ELR (cell line): ENCODE measurements at places on chromosomes 2 and 18.

- DNase-seq = no peak
These were observed 11.7 kb downstream of the LAMA1 start for GRCh38 chr18:7105943-7106342.

DNA sequence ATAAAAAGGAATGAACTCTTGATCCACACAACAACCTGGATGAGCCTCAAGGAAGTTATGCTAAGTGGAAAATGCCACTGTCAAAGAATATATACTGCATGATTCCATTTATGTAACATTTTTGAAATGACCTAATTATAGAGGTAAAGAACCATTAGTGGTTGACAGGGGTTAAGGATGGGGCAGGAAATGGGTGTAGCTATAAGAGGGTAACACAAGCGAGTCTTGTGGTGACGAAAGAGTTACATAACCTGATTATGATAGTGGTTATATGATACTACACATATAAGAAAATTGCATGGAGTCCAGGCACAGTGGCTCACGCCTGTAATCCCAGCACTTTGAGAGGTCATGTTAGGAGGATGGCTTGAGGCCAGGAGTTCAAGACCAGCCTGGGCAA, 346.6 kb upstream of the PKDCC start:
- no peak for DNase-seq

GRCh38 chr18:48408111-48408726, 964 bp downstream of the ZBTB7C start:
- no peak for DNase-seq

- peak; percentile 87 for DNase-seq
These were observed 40.5 kb upstream of the NABP1 start for GRCh38 chr2:191637182-191638078.

GRCh38 chr2:75549401-75550253, 11.1 kb downstream of the EVA1A start:
- no peak for DNase-seq

GRCh38 chr2:135532581-135532980, 1.3 kb downstream of the R3HDM1 start:
- no peak for DNase-seq

DNA sequence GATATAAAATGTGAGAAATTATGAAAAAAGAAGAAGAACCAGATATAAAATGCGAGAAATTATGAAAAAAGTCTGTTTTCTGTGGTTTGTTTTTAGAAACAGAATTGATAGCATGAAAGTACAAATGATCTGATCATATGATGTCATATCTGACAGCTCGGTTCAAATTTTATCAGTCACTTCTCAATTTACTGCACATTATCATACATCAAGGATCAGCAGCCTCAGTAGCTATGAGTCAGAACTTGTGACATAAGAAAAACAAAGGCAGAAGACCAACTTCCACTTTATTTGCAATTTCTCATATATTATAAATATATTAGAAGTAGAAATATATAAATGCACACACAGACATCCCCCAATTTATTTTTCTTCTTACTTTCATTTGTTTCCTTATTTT, 634.0 kb downstream of the LRP1B start:
- no peak for DNase-seq
